ENCODE measurements at places on chromosomes 7 and 10.

DNA sequence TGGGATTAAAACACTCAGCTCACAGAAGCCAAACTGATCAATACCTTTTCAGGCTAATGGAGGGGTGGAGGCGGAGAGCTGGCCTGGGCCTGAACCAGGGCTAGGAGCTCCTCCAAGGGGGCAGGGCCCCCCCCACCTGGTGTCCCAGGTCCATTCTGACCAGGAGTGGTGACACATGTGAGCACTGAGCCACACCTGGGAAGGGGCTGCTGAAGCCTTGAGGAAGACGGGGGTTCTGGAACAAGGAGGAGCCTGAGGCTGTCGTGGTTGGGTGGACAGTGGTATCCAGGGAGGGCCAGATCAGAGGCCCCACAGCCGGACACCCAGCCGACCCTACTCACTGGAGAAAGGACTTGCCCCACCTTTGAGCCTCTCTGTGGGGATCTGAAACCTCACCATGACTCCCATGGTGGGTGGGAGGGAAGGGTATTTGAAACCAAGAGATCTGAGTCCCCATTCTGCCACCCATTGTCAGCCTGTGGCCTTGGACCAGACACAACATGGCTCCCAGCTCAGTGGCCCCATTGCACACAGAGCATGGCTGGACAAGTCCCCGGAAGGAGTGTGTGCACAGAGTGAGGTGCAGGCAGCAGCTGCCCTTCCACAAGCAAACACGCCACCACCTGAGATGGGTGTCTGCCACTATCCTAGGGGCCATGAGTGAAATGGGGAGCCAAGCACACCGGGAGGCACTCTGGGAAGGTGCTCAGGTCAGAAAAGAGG lies 12.4 kb downstream of the TMEM273 start:
- peak; percentile 19 for DNase-seq

- DNase-seq = no peak
Observed at GRCh38 chr7:105399043-105399725, 10.5 kb upstream of the SRPK2 start.

DNA sequence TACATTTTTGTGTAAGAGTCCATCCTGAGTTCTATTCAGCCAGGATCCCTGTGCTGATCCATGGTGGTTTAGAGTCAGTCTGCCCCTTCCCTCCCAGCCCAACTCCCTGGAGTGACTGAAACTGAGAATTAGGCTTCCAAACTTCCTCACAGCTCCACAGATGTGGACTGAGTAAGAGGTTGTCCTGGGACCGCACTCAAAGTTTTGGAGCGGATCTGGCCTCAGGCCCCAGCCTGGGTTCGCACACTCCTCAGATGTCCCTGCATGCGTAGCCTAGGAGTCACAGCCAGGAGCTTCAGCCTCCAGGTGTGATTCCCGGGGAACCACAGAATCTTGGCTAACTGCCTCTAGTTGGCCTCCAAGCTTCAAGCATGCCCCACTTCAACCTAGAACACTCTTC lies 218.1 kb downstream of the C7orf25 start:
- no peak for DNase-seq

DNA sequence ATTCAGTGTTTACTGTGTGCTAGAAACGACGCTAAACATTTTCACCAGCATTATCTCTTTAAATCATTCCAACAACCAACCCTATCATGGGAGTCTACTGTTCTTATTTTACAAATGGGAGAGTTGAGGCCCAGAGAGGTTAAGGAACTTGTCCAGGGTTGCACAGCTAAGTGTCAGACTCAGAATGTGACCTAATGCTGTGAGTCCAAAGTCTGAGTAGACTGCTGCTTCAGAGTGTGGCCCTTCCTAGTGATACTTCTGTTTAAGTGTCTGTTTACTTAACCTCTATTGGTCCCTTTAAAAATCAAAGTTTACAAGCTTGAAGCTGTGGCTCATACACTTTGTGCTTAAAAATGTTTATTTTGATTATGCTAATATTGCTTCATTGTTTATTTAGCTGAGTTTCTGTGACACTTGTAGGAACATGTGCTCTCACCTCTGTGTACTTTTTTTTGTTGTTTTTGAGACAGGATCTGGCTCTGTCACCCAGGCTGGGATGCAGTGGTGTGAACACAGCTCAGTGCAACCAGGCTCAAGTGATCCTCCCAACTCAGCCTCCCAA lies 84.4 kb upstream of the SYPL1 start:
- DNase-seq = no peak

DNA sequence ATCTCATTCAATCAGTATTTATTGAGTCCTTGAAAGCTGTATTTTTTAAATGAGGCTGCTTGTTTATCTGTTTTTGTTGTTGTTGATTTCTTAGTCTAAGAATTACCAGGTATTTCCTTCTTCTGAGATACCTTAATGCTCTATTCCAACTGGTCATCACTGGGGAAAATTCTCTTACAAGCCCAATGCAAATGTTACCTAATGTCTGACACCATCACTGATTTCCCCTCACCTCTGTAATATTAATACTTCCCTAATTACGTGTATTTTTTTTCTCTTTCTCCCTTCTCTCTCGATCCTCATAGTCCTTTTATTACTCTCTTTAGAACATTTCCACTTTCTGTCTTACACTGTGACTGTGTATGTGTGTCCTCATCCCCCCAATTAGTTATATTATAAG lies 13.9 kb downstream of the HDAC9 start:
- no peak for DNase-seq
